ENCODE measurements at places on chromosomes 3 and 15.
A peak's percentile ranks its signal among the peaks of the same experiment; 100 is the strongest.

- DNase-seq = no peak
These were observed 87.1 kb downstream of the ARNT2 start for GRCh38 chr15:80491163-80491847.

GRCh38 chr15:95853350-95853749 is 477.1 kb upstream of the NR2F2 start:
- DNase-seq = no peak

- DNase-seq = peak; percentile 84
These were observed at the start of gene GPR176 for GRCh38 chr15:39919748-39920509. TSS of gene GPR176 (minus strand) at chr15:39920266. CDS start at chr15:39920026, 240 bp downstream.

DNA sequence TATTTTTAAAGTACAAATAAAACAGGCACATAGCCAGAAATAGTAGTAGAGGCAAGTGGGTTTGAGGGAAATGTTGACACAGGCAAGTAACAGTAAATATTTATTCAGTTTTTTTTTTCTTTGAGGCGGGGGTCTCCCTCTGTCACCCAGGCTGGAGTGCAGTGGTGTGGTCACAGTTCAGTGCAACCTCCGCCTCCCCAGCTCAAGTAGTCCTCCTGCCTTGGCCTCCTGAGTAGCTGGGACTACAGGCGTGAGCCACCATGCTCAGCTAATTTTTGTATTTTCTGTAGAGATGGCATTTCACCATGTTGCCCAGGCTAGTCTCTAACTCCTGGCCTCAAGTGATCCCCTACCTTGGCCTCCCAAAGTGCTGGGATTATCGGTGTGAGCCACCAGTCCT is 43.5 kb downstream of the PHLDB2 start:
- no peak for DNase-seq

DNA sequence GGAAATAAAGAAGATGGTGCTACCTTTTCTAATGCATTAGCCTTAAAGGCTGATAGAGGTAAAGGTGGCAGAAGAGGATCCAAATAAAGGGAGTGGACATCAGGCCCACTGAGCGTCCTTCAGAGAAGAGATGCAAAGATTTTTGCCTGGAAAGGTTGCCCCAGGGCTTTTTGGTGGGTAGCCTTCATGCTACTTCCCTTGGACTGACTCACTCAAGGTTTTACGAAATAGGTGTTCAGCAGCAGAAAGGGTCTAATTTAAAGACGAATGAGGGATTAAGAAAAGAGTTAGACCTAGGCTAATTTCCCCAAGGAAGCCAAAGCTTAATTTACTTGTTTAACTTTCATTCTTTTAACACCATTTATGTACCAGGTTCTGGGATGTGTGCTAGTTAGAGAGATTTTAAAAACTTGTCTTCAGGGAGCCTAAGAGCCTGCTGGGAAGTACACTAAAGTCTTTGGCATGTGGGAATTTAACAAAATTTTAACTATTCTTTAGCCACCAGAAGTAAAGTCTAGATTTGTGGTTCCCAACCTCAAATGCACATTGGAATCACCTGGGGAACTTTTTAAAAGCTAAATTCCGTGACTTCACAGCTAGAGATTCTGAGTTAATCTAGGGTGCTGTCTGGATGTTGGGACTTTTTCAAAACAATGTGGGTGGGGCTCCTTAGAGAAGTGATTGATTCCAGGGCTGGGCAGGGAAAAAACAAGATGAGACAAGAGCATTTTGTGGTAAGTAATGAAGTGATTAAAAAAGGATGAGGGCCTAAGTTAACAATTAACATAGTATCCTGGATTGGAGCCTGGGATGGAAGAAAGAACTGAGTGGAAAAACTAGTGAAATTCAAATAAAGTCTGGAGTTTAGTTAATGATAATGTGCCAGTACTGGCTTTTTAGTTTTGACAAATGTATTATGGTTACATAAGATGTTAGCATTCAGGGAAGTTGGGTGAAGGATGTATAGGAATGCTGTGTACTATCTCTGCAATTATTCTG is 3.4 kb downstream of the IL20RB start:
- DNase-seq = no peak

DNA sequence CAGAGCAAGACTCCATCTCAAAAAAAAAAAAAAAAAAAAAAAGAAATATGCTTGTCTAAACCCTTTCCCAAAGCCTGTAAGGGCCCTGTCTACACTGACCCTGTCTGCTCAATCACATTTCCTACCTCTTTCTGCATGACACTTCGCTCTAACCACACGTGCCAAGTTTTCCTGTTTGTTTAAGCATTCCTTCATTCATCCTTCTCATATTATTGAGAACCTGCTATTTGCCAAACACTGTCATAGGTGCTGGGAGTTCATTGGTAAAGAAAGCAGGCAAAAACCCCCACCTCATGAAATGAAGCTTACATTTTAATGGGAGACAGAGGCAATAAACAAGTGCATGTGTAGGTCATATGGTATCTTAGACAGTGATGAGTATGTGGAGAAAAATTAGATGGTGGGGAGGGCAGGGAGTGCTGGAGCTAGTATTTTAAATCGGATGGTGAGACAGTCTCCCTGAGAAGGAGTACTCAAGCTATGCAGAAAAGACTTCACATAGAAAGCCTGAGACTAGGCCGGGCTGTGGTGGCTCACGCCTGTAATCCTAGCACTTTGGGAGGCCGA is 48.0 kb downstream of the B3GNT5 start:
- DNase-seq = no peak

- no peak for DNase-seq
These were observed 208.0 kb upstream of the BHLHE40 start for GRCh38 chr3:4771243-4771642.

- DNase-seq = no peak
These were observed 580.5 kb downstream of the NSUN3 start for GRCh38 chr3:94643400-94643799.

DNA sequence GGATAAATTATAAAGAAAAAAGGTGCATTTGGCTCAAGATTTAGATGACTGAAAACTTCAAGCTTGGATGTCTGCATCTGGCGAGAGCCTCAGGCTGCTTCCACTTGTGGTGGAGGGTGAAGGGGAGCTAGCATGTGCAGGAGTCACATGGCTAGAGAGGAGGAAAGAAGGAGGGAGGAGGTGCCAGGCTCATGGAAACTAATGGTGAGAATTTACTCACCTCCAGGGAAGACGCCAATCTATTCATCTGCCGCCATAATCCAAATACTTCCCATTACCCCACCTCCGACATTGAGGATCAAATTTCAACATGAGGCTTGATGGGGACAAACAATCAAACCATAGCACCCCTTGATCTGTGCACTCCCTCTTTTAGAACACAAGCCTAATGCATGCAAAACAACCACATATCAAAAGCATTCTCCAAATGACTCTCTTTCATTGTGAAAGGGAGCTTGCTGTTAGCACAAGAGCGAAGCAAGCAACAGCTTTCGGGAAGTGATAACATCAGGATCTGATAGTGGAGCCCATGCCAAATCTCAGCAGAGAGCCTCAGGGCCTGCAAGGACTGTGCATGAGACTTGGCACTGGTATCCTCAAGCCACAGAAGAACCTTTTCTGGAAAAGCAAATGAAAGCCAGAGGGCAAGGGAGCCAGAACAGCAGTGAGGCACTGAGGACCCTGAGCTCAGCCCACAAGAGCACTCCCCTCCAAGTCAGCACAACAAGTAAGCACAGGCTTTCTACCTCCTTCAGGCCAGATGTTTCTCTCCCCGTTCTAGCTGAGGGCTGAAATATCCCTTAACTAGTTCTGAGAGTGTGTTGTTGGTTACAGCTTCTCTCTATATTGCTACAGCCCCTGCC is 50.2 kb upstream of the THBS1 start:
- DNase-seq = no peak

DNA sequence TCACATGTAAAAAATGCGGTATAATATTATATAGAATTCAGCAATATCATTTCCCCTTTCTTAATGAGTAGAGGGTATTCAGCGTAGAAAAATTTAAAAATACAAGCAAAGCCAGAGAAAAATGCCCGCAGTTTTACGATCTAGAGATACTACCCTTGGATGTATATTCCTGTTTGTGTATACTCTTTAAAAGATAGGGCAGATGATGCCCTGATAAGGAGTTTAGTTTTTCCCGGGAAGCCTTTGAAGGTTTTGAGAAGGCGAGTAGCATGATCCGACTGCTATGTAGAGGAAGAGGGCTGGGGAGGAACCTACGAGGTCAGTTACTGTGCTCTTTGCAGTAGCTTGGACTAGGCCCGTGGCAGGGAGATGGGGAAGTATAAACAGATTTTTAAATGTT is 1.2 kb downstream of the YEATS2 start:
- DNase-seq = no peak

GRCh38 chr15:78551902-78552301 is 11.7 kb downstream of the PSMA4 start:
- no peak for DNase-seq

- no peak for DNase-seq
These were observed 11.8 kb downstream of the POLG start for GRCh38 chr15:89322822-89323221.

DNA sequence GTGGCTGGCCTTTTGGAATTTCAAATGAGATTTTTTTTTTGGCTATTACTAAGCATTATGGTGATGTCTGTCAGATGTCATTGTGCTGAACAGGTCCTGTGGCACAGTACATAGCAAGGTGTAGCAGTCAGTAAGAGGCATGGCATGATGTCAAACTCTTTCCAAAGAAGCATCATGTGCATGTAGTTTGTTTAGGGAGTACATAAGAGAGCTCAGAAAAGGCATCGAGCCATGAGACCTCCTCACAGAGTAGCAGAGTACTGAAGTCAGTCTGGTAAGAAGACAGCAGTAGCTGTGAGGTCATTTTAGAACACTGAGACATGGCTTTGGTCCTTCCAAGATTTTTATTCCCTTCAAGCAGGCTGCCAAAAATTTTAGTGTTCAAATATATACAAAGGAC is 134.9 kb upstream of the SPRED1 start:
- DNase-seq = no peak

DNA sequence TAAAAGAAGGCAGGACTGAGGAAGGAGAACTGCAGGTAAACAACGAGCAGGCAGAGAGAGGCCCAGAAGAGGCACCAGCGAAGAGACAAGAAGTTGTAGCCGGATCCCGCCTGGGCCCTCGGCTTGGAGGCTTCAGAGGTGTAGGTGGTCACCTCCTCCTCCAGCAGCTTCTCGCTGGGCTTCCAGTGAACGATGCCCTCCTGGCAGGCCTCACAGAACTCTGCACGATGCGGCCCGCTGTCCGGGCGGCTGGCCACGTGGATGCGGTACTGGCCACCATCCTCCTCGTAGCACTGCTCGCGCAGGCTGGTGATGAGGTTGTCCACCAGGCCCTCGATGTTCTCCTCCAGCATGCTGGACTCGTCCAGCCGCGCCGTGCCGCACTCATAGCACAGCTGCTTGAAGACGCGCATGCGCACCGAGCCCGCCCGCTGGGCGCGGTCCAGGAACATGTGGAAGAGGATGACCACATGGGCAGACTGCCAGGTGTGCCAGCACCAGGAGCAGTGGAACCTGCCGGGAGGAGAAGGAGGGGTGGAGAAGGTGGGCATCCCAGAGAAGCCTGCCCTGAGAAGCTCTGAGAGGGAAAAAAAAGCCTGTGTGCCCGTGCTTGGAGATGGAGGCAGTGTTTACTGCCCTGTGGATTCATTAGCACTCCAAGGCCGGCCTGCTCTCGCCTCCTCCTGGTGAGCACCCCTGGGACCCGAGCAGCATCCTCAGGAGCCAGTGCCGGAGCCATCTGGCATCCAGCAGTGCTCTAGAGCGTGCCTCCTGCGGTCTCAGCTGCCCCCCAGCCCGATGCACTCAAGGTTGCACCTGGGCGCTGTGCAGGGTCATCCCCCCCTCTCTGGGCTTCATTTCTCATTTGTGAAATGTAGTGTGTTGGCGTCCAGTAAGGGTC is 3.6 kb downstream of the RTP2 start:
- no peak for DNase-seq

- DNase-seq = no peak
These were observed 3.3 kb downstream of the CRYBG3 start for GRCh38 chr3:97825101-97825500.

GRCh38 chr3:178318340-178318739 is 217.9 kb upstream of the KCNMB2 start:
- no peak for DNase-seq

- no peak for DNase-seq
These were observed 32.1 kb downstream of the POMGNT2 start for GRCh38 chr3:43073836-43074220.

DNA sequence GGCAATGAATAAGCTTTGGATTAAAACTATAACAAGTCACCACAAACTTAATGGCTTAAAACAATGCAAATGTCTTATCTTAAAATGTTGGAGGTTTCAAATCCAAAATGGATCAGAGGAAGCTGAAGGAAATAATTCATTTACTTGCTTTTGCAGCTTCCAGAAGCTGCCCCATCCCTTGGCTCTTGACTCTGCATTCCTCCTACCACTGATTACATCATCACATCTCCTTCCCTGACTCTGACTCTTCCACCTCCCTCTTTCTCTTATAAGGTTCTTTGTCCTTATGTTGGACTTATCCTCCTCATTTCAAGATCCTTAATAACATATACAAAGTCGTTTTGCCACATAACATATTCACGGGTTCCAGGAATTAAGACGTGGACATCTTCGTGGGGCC is 982.8 kb upstream of the ROBO1 start:
- DNase-seq = no peak

DNA sequence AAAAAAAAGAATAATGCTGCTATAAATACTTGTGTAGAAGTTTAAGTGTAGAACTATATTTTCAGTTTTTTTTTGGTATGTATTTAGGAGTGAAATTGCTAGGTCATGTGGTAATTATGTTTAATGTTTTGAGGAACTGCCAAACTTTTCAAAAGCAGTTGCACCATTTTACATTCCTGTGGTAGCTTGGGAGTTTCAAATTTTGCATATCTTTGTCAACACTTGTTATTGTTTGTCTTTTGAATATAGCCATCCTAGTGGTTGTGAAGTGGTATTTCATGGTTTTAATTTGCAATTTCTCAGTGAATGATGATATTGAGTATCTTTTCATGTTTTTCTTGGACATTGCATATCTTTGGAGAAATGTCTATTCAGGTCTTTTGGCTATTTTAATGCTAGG is 30.4 kb downstream of the SKIL start:
- no peak for DNase-seq

- peak; percentile 38 for DNase-seq
These were observed 58.0 kb downstream of the CHAC1 start for GRCh38 chr15:41011055-41011815.

DNA sequence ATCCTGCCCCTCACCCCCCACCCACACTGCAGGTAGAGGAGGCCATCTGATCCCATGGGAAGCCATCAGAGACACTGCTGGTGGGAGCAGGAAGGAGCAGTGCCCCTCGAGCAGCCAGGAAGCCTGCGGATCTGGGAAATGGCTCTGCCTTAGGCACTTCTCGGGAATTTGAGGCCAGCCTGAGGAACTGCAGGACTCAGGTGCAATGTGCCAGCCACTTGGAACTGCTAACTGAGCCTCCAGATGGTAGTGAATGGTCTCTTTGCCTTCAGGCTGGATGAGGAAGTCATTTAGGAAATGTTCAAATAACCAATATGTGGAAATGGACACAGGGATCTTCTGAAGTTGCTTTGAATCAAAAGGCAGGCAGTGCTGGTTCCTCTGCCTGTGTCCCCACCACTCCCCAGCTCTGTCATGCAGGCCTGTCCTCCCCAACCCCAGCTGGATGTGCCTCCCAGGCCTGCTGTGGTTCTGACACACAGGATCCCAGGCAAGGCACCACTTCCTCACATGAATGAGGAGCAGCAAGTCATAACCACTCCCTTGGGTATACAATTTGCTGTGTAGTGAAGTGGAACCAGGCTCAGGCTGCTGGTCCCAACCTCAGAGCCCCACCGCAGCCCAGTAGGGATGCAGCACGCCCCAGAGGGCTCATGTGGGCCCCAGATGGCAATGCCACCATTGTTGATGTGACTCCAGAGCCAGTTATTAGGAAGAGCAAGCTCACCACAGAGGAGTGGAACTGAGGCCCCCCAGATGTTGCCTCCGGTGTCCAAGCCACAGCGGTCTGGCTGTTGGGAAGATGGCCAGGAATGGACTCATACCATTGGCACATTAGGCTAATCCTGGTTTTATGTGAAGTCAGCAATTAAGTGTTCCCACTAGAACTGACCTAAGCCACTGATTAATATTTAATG is 46.5 kb upstream of the LIMD1 start:
- DNase-seq = no peak

Measured in D341Med (cell line).